ENCODE measurements at places on chromosomes 1 and 21.
A peak's percentile ranks its signal among the peaks of the same experiment; 100 is the strongest.

- no peaks in the 10 kb centered on the region for H3K27me3 ChIP-seq
- no peak overlapping the region for H3K27ac ChIP-seq
- no peak overlapping the region for H3K4me3 ChIP-seq
- no peak for DNase-seq
- H3K4me1 ChIP-seq, result no peaks in the 10 kb centered on the region
These were observed 19.6 kb downstream of the LBR start for GRCh38 chr1:225408249-225408648.

- H3K27ac ChIP-seq, result no peak overlapping the region
- no peaks in the 10 kb centered on the region for H3K36me3 ChIP-seq
- H3K4me3 ChIP-seq, result no peak overlapping the region
- H3K4me1 ChIP-seq, result no peaks in the 10 kb centered on the region
- no peaks in the 10 kb centered on the region for H3K27me3 ChIP-seq
These were observed 114.5 kb downstream of the DSCAM start for GRCh38 chr21:40732253-40733023.

- H3K36me3 ChIP-seq, result no peaks in the 10 kb centered on the region
- no peaks in the 10 kb centered on the region for H3K4me1 ChIP-seq
These were observed 138.4 kb downstream of the PAPPA2 start for GRCh38 chr1:176601348-176601747.

DNA sequence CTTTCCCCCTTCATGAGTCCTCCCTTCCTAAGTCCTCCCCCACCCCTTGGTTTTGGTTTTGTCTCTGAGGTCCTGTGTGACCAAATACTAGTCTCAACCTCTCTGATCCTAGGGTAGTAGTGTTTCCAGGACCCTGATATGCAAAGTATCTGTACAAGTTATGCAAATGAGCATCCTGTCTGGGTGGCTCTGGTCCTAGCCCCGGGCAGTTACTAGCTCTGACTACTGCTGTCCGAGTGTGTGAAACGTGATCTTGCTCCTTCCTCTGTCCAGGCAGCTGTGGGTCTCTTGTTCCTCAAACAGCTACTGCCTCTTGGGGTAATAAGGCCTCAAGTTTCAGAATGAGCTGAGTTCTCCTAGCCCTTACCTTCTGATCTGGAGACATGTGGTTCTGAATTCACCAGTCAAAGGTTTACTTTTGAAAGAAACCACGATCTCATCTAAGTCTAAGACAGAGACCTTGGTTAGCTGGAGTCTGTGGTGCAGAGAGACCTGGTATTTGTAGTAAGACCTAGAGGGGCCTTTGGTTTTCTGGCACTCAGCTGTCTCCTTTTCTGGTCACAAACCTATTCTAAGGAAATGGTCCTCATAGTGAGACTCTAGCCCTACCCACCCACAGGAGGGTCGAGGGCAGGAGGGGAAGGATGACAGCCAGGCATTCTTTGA is 31.0 kb upstream of the IL19 start:
- H3K4me3 ChIP-seq, result no peak overlapping the region
- H3K27ac ChIP-seq, result no peak overlapping the region
- H3K36me3 ChIP-seq, result no peaks in the 10 kb centered on the region
- H3K4me1 ChIP-seq, result peaks cover 70% of the 10 kb centered on the region

DNA sequence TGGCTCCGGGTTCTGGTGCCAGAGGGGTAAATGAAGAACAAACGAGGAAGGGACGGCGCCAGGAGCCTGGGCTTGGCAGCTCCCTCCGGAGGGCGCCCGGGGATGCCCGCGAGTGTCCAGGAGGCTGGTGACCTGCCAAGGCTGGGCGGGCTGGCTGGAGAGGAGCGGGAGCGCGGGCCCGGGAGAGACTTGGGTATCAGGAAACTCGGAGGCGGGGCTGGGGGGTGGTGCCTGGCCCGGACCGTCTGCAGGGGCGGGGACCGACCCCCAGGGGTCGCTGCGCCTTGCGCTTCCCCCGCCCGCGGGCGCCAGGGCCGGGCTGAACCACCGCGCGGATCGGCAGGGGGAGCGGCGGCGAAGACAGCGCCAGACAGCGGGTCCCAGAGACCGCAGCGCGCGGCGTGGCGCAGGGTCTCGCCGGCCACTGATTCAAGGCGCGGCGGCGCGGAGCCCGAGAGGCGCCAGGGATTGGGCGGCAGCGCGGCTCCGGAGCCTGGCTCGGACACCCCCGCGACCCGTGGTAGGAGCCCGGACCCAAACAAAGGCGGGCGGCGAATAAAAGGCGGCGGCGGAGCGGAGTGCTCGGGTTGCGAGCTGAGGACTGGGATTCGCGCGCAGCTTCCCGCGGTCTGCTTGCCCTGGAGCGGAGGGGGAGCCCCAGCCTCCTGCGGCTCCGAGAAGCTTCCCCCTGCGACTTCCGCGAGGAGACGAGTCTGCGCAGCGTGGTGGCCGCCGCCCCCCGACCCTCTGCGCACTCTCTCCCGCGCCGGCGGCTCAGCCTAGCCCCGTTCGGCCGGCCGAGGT is at the start of gene DISP3:
Gene DISP3 (plus strand): TSS at position 585 of the 804 bp plus-strand sequence. CDS start 21,838 bp downstream, outside the sequence.
- peaks cover 6% of the 10 kb centered on the region for H3K27me3 ChIP-seq
- peak; percentile 60 for DNase-seq
- H3K36me3 ChIP-seq, result no peaks in the 10 kb centered on the region
- peak within 1 kb of the TSS; percentile 52 for H3K4me3 ChIP-seq

- H3K4me3 ChIP-seq, result no peak overlapping the region
- H3K27me3 ChIP-seq, result no peaks in the 10 kb centered on the region
- H3K36me3 ChIP-seq, result no peaks in the 10 kb centered on the region
These were observed 180.2 kb downstream of the PTPRU start for GRCh38 chr1:29416267-29417146.

GRCh38 chr1:23081376-23081775 is 62.1 kb downstream of the KDM1A start:
- no peaks in the 10 kb centered on the region for H3K4me1 ChIP-seq
- H3K36me3 ChIP-seq, result peaks cover 56% of the 10 kb centered on the region
- no peaks in the 10 kb centered on the region for H3K27me3 ChIP-seq
- no peak overlapping the region for H3K4me3 ChIP-seq
- H3K27ac ChIP-seq, result no peak overlapping the region

GRCh38 chr1:157829711-157830110 is 9.8 kb upstream of the FCRL1 start:
- no peaks in the 10 kb centered on the region for H3K36me3 ChIP-seq
- no peaks in the 10 kb centered on the region for H3K4me1 ChIP-seq
- DNase-seq, result no peak
- no peak overlapping the region for H3K4me3 ChIP-seq
- H3K27me3 ChIP-seq, result no peaks in the 10 kb centered on the region
- no peak overlapping the region for H3K27ac ChIP-seq

DNA sequence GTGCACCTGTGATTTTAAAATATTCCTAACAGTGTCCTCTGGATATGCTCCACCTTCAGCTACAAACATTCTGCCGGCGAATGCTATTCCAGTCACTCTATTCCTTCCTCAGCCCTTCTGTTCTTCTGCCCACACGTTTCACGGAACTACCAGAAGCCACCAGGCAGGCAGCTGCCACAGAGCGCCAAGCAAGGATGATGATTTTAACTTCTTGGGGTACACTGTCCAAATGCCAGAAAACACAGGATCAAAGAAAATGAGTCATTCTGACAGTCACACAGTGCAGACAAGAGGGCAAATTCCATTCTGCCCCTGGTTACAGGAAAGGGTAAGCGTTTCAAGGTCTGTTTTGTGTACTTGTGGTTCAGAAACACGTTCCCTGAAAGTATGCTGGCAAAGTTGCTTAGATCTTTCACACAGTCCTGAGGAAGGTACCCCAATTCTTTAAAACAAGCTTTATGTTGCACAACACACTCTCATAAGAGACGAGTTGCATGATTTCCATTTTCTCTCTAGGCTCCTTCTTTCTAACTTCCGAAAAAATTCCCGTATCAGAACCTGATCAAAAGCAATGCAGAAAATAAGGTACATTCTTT is 508.3 kb upstream of the PKN2 start:
- H3K27ac ChIP-seq, result no peak overlapping the region
- no peaks in the 10 kb centered on the region for H3K36me3 ChIP-seq
- H3K27me3 ChIP-seq, result no peaks in the 10 kb centered on the region
- no peak overlapping the region for H3K4me3 ChIP-seq
- DNase-seq, result no peak
- H3K4me1 ChIP-seq, result no peaks in the 10 kb centered on the region

DNA sequence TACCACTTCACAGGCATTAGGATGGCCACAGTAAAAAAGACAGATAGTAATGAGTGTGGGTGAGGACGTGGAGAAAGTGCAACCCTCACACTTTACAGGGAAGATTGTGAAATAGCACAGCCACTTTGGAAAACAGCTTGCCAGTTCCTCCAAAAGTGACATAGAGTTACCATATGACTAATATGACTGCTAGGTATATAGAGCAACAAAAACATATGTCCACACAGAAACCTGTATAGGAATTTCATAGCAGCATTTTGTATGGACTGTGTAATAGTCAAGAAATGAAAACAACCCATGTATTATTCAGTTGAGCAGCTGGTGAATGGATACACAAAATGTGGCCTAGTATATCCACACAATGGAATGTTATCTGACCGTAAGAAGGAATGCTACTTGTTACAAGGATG is 30.4 kb upstream of the LBR start:
- peaks cover 28% of the 10 kb centered on the region for H3K4me1 ChIP-seq
- no peak for DNase-seq
- no peak overlapping the region for H3K4me3 ChIP-seq
- H3K36me3 ChIP-seq, result no peaks in the 10 kb centered on the region
- no peaks in the 10 kb centered on the region for H3K27me3 ChIP-seq

DNA sequence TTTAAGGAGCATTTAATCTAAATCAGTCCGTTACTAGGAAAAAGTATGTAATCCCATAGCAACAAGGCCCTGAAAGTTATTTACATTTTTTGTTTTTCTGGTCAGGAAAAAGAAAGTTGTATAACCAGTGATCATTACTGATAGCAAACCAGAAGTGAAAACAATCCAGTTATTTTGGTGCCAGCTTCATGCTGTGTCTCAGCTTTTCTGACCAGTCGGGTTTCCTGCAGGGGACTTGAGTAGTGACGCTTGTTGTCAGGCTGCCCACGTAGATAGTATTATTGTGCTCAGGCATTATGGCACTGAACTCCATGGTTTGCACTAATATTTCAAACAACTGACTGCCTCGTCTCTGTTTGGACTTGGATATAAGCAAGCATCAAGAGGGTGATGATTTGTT is 55.2 kb downstream of the SASS6 start:
- no peaks in the 10 kb centered on the region for H3K27me3 ChIP-seq
- no peak overlapping the region for H3K4me3 ChIP-seq
- peaks cover 56% of the 10 kb centered on the region for H3K36me3 ChIP-seq
- H3K4me1 ChIP-seq, result no peaks in the 10 kb centered on the region
- no peak for DNase-seq

- no peaks in the 10 kb centered on the region for H3K4me1 ChIP-seq
- H3K27me3 ChIP-seq, result peaks cover 4% of the 10 kb centered on the region
- no peak overlapping the region for H3K4me3 ChIP-seq
- no peak for DNase-seq
- H3K27ac ChIP-seq, result no peak overlapping the region
These were observed 97.3 kb downstream of the TAS1R2 start for GRCh38 chr1:18761948-18762840.

DNA sequence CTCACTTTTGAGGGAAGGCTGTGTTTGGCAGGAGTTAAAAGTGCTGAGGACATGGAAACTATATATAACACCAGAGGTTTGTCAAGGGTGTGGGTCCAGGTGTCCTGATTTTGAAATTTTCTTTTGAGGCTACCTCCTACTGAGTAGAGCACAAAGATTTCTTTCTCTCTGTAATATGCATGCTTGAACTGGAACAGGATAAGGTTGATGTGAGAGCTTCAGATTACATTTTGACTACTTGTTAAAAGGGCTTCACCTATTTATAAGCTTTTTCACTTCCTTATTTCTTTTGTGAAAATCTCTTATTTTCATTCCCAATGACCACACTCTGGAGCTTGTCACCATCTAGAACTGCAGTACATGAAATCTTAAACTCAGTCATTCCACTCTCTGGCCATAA is 59.8 kb upstream of the PLA2G4A start:
- no peak overlapping the region for H3K27ac ChIP-seq
- H3K36me3 ChIP-seq, result no peaks in the 10 kb centered on the region
- DNase-seq, result no peak
- H3K4me1 ChIP-seq, result no peaks in the 10 kb centered on the region
- no peaks in the 10 kb centered on the region for H3K27me3 ChIP-seq
- no peak overlapping the region for H3K4me3 ChIP-seq

GRCh38 chr21:21508859-21509258 is 510.6 kb downstream of the NCAM2 start:
- no peaks in the 10 kb centered on the region for H3K27me3 ChIP-seq
- H3K27ac ChIP-seq, result no peak overlapping the region
- H3K4me1 ChIP-seq, result no peaks in the 10 kb centered on the region
- no peak for DNase-seq
- no peaks in the 10 kb centered on the region for H3K36me3 ChIP-seq
- no peak overlapping the region for H3K4me3 ChIP-seq

GRCh38 chr1:228258486-228258885 is 50.6 kb downstream of the OBSCN start:
- no peak for DNase-seq
- H3K36me3 ChIP-seq, result no peaks in the 10 kb centered on the region
- H3K27me3 ChIP-seq, result no peaks in the 10 kb centered on the region
- no peak overlapping the region for H3K27ac ChIP-seq
- no peak overlapping the region for H3K4me3 ChIP-seq
- H3K4me1 ChIP-seq, result no peaks in the 10 kb centered on the region

GRCh38 chr1:75559800-75560199 is 51.1 kb downstream of the SLC44A5 start:
- no peaks in the 10 kb centered on the region for H3K27me3 ChIP-seq
- DNase-seq, result no peak
- no peak overlapping the region for H3K27ac ChIP-seq
- no peak overlapping the region for H3K4me3 ChIP-seq
- H3K4me1 ChIP-seq, result no peaks in the 10 kb centered on the region
- H3K36me3 ChIP-seq, result no peaks in the 10 kb centered on the region

GRCh38 chr1:8736927-8737326 is 80.5 kb downstream of the RERE start:
- H3K4me1 ChIP-seq, result no peaks in the 10 kb centered on the region
- no peak overlapping the region for H3K27ac ChIP-seq
- no peak for DNase-seq

DNA sequence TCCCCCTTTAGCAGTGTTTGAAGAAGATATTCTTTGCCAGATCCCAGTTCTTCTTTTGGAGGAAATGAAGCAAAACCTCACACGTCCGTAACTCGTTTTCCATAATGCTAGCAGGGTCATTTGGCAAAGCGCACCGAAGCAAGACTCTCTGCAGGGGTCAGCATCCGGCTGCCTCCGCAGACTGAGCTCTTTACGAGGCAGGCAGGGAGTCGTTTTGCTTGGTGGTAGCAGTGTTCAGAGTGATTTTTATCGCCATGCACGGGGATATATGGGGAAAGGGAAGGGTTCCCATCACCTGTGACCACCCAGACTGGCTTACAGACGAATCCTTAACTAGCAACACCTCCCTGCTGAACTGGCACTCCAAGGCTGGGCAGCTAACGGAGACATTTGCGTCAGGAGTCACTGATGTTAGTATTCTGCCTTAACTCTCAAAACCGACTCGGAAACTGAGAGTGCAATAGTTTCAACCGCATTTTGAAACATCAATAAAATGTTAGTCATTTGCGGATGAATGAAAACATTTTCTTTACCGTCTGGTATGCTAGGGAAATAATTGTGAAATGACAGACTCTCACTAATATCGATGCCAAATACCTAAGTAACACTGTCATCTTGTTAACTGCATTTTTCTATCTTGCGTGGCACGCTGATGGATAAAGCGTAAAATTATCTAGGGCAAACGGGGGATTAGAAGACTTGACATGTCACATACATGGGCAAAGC is 2.2 kb upstream of the NEGR1 start:
- no peak for DNase-seq
- peaks cover 7% of the 10 kb centered on the region for H3K4me1 ChIP-seq
- H3K36me3 ChIP-seq, result no peaks in the 10 kb centered on the region
- H3K4me3 ChIP-seq, result peak overlapping the region; percentile 23
- H3K27ac ChIP-seq, result no peak overlapping the region
- H3K27me3 ChIP-seq, result peaks cover 3% of the 10 kb centered on the region
